Smooth muscle cell of the brain vasculature (primary cell): ENCODE measurements at places on chromosomes 13 and 19.

GRCh38 chr19:57374179-57374578 lies 10.8 kb downstream of the TRAPPC2B start:
- DNase-seq: no peak

DNA sequence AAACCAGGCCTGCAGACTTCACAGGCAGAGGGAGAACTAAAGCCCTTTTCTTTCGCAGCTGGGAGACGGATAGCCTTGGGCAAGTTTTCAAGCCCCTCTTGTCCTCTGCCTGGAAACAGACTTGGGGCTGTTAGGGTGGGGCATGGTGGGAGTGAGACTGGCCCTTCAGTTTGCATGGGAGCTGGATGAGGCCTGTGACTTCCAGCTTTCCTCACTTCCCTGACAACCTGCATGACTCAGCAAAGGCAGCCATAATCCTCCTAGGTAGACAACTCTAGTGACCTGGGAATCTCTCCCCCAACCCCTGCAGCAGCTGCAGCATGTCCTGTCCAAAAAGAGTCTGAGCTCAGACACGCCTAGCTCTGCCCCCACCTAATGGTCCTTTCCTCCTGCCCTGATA lies 93.0 kb downstream of the POSTN start:
- no peak for DNase-seq

GRCh38 chr19:7986321-7987113 lies 18.9 kb downstream of the ELAVL1 start:
- DNase-seq: peak; percentile 33

GRCh38 chr13:105116966-105117365 lies 1418.5 kb downstream of the EFNB2 start:
- no peak for DNase-seq

GRCh38 chr13:77832339-77833100 lies 86.1 kb downstream of the EDNRB start:
- DNase-seq: no peak

- DNase-seq: peak; percentile 87
These were observed 14.1 kb downstream of the RDH8 start for GRCh38 chr19:10027158-10027997.

DNA sequence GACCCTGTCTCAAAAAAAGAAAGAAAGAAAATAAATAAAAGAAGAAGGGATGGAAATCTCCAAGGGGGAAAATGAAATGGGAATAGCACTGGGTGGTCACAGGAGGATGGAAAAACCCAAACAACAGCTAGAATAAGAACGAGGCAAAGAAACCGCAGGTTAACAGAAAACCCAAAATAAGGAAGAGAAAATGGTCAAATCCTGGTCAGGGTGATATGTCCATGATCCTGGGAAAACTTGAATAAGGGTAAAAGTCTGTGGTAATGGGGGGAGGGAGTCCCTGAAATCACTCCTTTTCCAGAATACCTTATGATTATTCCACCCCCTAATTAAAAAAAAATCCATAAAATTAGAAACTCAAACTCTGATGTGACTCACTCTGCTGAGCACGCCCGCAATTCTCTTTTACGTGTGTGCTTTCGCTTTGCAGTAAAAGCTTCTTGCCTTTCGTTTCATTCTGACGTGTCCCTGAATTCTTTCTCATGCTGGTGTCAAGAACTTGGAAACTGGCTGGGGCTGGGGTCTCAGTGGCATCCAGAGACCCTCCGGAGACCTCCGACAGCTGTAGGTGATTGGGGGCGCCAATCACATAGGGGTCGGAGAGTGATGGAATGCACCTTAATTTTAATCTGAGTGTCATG lies 4.3 kb upstream of the NAXD start:
- DNase-seq: no peak

- no peak for DNase-seq
These were observed 66.9 kb upstream of the TM9SF2 start for GRCh38 chr13:99434258-99434788.

GRCh38 chr13:36344886-36345437 lies 1.2 kb downstream of the SPART start:
- no peak for DNase-seq

DNA sequence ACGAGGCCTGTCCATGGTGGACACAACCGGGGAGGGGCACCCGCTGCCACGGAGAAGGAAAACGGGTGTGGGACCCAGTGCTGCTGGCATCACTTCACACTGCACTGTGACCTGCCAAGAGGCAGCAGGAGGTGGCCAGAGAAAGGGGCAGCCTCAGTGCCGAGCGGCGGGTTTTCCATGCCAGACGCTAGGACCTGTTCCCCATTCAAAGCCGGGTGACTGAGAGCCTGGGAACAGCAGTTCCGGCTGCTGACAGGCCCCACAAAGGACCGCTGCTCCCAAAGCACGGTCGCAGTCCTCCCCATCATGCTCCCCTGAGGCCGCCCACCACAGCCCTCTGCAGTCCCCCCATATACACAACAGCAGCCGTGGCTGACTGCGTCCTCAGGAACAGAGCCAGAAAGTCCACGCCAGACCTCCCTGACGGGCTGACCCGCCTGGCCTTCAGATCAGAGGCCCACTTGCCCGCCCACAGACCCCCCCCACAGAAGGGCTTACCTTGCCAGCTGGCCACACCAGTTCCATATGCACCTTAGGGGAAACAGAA lies 5.4 kb downstream of the AKAP8 start:
- no peak for DNase-seq

DNA sequence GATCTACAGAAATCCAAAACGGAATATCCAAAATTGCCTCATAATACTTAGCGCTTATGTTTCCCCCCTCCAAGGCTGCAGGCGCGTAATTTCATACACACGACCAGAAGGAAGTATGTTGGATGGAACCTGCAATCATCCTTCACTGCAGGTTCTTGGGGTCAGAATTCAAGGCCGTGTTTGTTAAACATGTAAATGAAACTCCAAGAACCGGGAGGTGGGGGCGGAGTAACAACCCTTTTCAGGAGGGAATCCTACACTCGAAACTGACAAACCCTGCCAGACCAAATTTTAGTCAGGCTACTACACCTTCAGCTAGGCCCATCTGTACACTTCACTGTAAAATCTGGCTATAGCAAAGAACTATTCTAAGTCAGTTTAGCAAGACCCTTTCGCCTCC lies 1.3 kb downstream of the ZNF607 start:
- DNase-seq: no peak

- no peak for DNase-seq
These were observed 5.5 kb upstream of the FSTL3 start for GRCh38 chr19:670609-671075.

GRCh38 chr19:48182434-48182833 lies 12.0 kb downstream of the ZSWIM9 start:
- DNase-seq: no peak

GRCh38 chr13:106262886-106263285 lies 272.6 kb downstream of the EFNB2 start:
- DNase-seq: no peak

- no peak for DNase-seq
These were observed 553.9 kb downstream of the RFC3 start for GRCh38 chr13:34371645-34372395.

GRCh38 chr13:57137585-57137984 lies 3.1 kb upstream of the PRR20A start:
- DNase-seq: no peak

GRCh38 chr19:51664997-51665396 lies 18.4 kb upstream of the SIGLEC14 start:
- DNase-seq: no peak

- no peak for DNase-seq
These were observed 216 bp downstream of the SUGP2 start for GRCh38 chr19:19033176-19033425.

GRCh38 chr13:96898212-96898611 lies 96.1 kb downstream of the OXGR1 start:
- DNase-seq: no peak

- DNase-seq: no peak
These were observed 631 bp downstream of the LACC1 start for GRCh38 chr13:43880214-43880855.
